Muscle of back (tissue), 13 donors: ENCODE measurements at places on chromosomes 7 and 10. TPM values are rescaled to one million over a fixed set of nuclear protein-coding genes. Genes with fewer than 3 reads are reported as not detected.

DNA sequence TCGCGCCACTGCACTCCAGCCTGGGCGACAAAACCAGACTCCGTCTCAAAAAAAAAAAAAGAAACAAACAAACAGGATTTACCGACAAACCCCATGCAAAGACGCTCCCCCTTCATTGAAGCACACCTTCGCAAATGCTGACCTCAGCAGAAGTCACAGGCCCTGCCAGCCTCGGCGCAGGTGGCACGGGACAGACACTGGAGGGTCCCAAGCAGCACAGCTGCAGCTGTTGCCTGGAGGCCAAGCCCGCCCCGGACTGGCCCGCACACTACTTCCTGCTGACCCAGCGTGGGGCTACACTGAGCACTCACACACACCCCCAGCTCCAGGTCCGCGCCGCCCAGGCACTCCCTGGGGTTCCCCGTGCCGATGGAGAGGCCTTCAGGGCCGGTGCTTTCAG lies 31.2 kb downstream of the SNX8 start:
- DNase-seq = no peak

- DNase-seq = no peak
Measured at GRCh38 chr7:87687653-87688254, 59.6 kb downstream of the RUNDC3B start.

GPNMB gene
- polyA plus RNA-seq = 32.6 TPM

LRGUK gene
- polyA plus RNA-seq = 0.99 TPM

DNA sequence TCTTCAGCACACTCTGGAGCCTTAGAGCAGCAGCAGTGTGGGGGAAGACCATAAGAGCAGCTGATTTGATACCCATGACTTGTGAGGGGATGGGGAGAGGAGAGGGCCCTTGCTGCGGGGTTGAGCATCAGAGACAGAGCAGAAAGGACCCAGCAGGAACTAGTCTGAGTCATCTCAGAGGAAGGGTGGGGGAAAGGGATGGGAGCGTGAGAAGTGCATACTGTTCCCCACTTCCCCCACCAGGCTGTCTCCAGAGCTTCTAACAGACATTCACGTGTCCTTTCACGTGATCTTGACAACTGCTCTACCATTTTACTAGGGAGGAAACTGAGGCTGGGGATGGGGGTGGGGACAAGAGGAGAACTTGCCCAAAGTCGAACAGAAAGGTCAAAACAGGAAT lies 38.7 kb downstream of the FAM241B start:
- DNase-seq = no peak

DNA sequence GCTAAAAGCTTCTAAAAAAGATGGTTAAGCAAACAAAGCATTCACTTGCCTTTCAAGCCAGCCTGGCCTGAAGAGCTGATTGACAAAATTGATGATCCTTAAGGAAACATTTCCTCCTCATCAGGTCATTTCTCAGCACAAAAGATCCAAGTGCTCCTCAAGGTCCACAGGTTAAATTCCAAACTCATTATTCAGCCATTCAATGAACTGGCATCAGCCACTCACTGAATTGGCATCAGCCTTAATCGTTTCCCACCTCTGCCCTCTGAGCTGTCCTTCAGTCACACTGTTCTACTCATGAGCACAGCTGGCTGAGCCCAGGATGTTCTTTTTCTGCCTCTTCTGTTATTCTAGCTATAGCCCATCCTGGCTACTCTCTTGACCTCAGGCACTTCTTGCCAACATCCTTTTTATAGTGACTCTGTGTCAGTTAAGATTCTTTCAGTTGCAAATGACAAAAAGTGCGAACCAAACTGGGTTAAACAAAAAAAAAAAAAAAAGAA lies 147.5 kb downstream of the RAB11FIP2 start:
- DNase-seq = no peak

GRCh38 chr10:96021332-96021731 lies 22.1 kb upstream of the CCNJ start:
- DNase-seq = no peak

PRF1 gene
- 1.6 TPM for polyA plus RNA-seq

DNA sequence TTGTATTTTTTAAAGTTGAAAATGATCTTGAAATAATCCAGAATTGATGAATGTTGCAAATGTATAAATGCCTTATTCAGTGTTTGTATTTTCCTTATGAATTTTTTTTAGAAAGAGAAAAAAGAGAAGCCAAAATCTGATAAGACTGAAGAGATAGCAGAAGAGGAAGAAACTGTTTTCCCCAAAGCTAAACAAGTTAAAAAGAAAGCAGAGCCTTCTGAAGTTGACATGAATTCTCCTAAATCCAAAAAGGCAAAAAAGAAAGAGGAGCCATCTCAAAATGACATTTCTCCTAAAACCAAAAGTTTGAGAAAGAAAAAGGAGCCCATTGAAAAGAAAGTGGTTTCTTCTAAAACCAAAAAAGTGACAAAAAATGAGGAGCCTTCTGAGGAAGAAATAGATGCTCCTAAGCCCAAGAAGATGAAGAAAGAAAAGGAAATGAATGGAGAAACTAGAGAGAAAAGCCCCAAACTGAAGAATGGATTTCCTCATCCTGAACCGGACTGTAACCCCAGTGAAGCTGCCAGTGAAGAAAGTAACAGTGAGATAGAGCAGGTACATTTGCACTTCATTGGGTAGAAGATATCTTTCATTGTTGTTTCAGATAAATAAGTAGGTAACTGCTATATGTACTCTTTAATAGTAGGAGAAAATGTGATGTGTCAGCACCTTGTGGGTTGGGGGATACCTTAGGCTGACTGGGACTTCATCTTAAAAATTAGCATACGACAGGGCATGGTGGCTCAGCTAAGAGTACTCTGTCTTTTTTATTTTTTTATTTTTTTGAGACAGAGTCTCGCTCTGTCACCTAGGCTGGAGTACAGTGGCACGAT lies 3.9 kb downstream of the DDX21 start:
- DNase-seq = no peak

DNA sequence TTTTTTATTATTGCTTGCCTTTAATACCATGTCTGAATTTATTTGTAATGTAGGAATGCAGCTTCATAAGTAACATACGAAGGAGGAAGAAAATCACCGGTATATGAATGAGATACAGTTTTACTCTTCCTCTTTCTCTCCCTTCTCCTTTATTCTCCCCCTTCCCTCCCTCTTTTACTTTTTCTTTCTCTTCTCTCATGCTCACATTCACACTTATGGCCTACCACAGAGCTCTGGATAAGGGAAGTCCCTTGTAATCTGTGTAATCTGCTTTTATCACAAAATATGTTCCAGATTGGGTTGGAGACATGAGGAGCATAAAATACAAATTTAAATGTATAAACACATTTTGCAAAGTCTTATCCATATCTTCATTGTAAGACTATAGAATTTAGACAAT lies 59.4 kb downstream of the MDFIC start:
- DNase-seq = no peak

GRCh38 chr10:18449611-18450026 lies 201.8 kb downstream of the NSUN6 start:
- DNase-seq = no peak

RGS10 gene
- 40.2 TPM for polyA plus RNA-seq

- no peak for DNase-seq
Measured at GRCh38 chr10:132748545-132749370, 37.2 kb downstream of the NKX6-2 start.

GRCh38 chr10:79299397-79300241 lies 47.6 kb upstream of the PPIF start:
- no peak for DNase-seq

ADK gene
- 35.9 TPM for polyA plus RNA-seq

GRCh38 chr10:71150796-71151195 lies 61.6 kb upstream of the UNC5B start:
- peak; percentile 31 for DNase-seq

DNA sequence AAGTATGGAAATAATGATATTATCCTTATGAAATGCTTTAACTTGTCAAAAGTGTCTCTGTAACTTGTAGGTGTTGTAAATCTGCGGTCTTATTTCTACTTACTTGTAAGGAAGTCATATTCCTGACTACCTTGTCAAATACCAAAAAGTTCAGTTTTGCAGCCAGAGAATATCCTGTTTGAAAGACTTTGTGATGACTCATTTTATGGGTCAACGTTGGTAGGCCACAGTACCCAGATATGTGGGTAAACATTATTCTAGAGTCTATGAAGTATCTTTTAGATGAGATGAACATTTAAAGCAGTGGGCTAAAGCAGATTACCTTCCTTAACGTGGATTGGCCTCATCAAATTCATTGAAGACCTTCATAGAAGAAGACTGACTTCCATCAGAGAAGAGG lies 195.3 kb downstream of the PPP1R9A start:
- DNase-seq = no peak

DNA sequence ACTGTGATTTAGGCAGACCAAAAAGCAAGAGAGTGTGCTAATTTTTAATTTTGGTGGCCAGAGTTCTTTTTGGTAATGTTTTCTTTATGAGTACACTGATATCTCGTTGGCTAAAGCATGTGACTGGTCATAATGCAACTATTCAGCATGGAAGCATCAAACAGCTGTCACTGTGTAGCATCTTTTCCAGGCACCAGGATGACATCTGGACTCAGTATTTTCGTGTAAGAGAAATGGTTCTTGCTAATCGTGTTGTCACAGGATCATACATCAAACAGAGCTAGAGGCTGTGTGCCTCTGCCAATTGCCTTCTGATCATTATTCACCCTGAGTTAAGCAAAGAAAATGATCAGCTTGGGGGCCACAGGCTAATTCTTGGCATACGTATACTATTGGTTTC lies 118.9 kb downstream of the SND1 start:
- DNase-seq = no peak

PLEKHS1 gene
- polyA plus RNA-seq = 0.18 TPM

DNA sequence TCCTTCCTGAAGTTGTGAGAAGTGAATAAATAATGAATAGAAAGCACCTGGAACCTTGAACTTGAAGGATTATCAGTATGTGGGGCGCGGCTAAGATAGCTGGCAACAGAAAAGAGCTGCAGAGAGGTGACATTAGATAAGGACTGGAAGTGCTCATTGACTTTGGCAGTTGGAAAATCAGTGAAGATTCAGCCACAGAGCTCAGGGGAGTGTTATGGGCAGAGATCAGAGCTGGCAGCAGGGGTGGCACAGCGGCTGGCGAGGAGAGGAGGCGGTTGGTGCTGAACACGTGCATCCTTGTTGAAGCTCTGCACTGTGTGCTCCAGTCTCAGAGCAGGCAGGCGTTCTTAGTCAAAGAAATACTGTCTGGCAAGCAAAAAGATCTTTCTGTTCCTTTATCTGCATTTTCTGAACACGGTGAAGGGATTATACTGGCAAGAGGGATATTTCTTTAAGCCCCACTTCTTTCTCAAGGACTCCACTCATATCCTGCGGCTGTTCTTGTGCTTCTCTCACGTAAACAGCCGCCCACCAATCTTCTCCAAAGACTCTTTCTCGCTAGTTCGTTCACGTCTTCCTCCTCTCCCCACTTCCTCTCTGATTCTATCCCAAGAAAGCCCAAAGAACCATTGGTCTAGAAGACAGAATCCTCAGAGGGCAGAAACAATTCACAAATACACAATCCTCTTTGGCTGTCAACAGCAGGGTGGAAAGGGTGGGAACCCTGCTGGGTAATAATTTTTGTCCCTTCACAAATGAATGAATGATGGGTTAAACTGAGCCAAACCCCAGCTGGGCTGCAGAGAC lies 38.6 kb upstream of the ADD3 start:
- DNase-seq = no peak

DNA sequence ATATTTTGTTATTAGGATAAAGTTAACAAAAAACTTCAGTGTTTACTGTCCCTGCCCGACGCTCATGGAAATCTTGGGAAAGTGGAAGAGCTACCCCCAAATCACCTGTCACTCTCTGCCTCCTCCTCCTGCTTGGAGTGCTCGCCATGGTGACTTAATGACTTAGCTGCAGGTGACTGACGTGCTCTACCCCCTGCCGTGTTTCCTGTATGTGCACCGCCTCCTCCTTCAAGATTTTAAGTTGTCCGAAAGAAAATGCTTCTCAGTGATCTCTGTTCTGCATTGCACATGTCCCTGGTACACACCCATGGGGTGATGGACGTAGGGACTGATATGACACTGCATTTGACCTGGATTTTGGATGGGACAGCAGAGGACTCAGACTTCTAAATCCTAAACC lies 338.8 kb upstream of the SHH start:
- DNase-seq = no peak

DNA sequence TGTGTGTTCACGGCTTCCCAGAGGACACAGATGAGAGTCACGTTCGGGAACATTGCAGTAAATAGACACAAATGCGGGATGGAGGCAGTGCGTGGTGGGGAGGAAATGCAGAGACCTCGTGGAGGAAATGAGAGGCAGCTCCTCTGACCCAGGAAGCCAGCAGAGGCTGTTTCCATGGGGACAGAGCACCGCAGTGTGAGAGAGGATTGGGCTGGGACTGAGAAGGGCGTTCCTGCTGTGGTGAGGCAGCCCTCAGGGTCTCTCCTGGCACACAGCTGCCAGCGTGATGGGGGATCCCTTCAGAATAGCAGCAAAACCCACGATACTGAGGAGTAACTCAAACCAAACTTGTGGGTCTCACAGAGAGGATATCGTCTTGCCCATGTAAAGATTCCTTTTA lies 21.7 kb upstream of the BHLHA15 start:
- DNase-seq = no peak

AKR1C2 gene
- polyA plus RNA-seq = 9.2 TPM

FOXI2 gene
- polyA plus RNA-seq = 0.25 TPM

- DNase-seq = peak; percentile 35
Measured at GRCh38 chr10:98267069-98267893, 713 bp downstream of the LOXL4 start.

DNA sequence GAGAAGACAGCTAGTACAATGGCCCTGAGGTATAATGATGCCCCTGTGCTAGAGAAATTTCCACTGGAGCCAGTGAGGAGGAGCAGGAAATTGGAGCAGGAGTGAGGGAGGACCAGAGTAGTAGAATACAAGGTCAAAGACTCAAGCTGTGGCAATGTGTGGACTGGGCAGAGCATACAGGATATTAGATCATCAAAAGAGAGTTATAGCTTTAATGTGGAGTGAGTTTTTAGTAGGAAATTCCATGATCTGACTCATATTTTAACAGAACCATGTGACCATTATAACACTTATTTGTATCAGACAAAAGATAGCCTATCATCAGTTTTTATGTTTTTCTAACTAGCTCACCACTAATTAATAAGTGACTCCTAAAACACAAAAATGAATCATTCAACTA lies 154.1 kb downstream of the DGKB start:
- DNase-seq = no peak

GRCh38 chr10:121240011-121240410 lies 358.2 kb downstream of the FGFR2 start:
- DNase-seq = no peak

- no peak for DNase-seq
Measured at GRCh38 chr10:71357792-71358265, 38.8 kb downstream of the SLC29A3 start.
